Renal cortex interstitium (tissue), 15 donors: ENCODE measurements at places on chromosomes 2 and 18.

DNA sequence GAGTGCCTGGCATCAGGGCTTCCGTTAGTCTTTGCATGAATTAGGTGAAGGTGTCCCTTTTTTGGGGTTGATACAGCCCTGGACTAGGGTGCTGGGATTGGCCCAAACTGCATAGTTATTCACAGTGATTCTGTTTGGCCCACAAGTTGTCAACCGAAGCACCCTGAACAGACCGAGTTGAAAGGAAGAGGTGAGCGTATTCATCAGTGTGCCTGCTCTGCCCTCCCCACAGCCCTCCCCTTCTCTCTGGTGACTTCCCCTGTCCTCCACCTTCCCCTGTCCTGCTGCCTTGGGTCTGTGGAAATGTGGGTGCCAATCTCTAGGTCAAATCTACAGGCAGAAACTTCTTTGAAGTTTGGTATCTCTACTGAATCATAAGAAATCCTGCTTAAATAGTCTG lies 330.5 kb downstream of the DYSF start:
- DNase-seq = no peak

DNA sequence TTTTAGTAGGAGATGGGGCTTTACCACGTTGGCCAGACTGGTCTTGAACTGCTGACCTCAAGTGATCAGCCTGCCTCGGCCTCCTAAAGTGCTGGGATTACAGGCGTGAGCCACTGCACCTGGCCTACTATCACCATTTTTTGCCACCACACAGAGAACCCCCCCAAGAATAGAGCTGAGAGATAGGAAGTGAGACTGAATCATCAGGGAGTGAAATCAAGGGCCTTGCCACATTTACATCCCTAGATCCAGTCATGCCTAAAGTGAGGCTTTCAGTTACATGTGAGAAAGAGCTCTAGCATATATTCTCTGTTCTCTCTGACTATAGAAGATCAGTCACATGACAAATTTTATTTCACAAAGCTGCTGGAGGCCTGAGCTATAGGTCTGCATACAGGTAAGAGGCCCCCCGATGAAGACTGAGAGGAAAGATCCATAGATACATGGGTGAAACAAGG lies 28.0 kb upstream of the KCMF1 start:
- no peak for DNase-seq

DNA sequence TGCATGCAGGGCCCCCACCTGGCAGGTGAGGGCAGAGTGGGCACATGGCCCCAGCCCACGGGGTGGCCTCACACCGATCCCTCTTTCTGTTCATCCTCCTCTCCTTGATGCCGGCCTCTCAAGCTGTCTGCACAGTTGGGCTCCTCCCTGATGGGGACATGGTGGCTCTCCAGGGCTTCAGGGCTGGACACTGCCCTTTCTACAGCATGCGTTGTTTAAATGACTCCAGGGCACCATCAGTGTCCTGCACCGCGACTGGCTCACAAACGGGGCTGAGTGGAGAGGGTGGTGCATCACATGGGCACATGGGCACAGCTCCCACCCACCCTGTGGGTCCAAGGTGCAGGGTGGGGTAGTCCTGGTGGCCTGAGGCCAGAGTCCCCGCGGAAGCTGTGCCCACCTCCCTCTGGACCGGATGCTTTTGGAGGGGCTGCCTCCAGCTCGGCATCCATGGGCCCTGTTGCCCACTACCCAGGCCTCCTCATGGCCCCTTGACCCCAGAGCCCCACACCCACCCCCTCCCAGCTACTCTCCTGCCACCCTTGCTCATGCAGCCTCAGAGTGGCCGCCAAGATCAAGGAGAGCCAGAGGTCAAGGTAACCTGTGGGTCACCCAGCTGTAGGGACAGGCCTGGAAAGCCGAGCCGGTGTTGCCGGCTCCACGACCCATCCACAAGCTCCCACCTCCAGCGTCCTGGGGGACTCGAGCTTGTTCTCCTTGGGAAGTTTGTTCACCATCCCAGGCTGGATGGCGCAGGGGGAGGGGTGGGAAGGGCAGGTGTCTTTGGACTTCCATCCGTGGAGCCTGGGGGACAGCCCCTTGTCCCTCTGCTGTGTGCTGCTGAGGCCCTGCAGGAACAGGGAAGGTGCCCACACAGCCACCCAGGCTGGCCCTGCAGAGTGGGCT lies 12.3 kb upstream of the SNED1 start:
- DNase-seq = no peak

- no peak for DNase-seq
Measured at GRCh38 chr2:14524803-14525080, 107.8 kb upstream of the LRATD1 start.

- no peak for DNase-seq
Measured at GRCh38 chr2:120291401-120292311, 39.0 kb downstream of the RALB start.

GRCh38 chr2:129080715-129081476 lies 762.2 kb upstream of the HS6ST1 start:
- DNase-seq = no peak

GRCh38 chr2:10781746-10782145 lies 30.8 kb downstream of the PDIA6 start:
- DNase-seq = no peak

DNA sequence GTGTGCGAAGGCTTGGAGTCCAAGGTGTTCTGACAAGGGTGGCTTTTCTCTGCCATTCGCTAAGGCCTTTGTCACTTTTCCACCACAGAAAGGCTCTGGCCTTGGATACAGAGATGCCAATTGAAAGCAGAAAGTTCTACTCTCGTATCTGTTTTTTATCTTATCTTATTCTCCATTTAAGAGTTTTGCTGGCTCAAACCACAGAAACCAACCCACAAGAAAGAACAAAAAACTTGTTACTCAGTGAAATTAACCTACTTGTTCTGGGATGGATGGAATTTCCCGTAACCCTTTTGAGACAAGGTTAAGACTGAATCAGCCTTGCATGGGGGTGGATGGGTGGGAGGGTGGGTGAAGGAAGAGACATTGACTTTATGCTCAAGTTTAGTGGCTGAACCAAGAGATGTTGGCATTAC lies 221.7 kb downstream of the CDH20 start:
- DNase-seq = no peak

DNA sequence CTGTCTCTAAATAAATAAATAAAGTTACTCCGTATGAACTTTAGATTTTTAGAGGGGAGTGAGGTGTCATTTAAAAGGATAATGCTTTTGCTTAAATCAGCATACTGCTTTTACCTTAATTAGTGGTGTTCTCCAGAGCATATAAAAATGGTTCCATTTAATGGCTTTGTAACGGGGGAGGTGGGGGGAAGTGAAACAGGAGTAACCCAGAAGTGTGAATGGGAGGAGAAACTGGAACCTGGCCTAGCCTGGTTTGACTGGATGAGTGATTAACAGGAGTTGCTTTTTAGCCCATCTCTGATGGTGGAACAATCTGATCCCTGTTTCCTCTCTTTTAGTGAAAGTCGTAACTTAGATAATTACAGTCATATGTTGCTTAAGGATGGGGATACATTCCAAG lies 1.6 kb downstream of the CNDP2 start:
- DNase-seq = no peak

DNA sequence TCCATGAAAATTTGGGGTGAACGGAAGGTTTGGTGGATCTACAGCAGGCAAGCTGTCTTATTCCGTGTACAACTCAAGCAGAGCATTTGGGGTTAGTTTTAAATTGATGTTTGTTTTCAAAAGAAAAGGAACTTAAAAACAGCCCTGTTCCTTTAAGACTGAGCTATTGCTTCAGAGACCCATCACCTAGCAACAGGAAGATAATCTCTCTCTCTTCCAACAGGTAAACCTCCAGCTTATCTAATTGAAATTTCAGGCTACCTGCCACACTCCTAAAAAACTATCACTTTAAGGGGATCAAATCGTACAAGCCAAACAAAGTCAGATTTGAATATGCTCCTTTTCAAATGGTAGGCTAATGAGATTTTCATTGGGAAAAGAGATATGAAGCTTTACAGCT lies 101.8 kb downstream of the RNF152 start:
- no peak for DNase-seq

- no peak for DNase-seq
Measured at GRCh38 chr18:66769375-66769774, 165.5 kb upstream of the CDH19 start.

DNA sequence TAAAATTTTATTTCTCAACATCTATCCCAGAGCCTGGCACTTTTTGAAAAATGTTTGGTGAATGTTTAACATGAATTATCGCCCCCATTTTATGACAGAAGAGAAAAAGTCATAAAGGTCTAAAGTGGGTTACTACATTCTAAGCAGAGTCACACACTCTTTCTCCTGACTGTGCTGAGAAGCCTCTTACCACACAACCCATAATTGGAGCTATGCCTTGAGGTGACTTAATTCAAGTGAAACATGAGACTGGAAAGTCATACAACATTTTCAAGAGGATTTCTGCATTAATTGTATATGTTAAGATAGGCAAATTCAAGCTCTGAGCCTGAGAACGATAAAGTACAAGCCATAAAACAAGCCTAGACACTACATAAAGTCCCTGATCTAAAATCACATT lies 3.1 kb upstream of the DSEL start:
- no peak for DNase-seq

- no peak for DNase-seq
Measured at GRCh38 chr2:151056870-151057269, 204.8 kb downstream of the RBM43 start.

DNA sequence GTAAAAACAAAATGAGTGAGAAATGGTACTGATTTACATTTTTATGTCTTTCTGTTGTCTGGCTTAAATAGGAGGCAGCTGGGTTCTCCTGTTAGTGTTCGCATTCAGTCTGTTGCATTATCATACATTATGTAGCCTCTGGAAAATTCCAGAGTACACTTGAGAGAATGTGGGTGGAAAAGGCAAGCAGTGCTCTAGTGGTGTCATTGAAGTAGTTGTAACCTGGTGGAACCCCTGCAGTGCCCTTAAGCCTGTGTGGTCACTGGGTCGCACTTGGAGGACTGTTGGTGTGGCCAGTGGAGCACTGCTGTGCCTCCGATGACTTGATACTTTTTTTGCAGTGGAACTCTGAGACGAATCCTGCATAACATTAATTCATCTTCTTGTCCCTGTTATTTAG lies 52.4 kb downstream of the USP14 start:
- no peak for DNase-seq

DNA sequence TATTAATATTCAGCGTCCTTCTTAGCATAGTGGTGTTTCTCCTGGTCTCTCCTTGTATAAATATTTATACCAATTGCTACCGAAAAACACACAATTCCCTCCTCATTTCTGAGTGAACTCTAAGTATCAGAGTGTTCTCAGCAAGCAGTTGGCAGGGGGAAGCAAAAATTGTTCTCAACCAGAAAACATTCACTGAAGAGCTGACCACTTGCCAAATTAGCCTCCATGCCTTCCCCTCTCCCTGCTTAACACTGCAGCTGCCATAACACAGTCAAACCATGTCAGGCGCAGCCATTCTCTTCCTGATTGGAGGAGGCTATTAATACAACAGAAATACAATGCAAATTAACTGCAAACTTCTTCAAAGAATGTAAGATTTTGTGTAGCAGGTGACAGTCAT lies 105.0 kb downstream of the COL6A3 start:
- no peak for DNase-seq

GRCh38 chr18:998936-999335 lies 94.3 kb downstream of the ADCYAP1 start:
- DNase-seq = no peak

GRCh38 chr2:223076573-223076972 lies 24.6 kb downstream of the KCNE4 start:
- DNase-seq = no peak
